ENCODE measurements at places on chromosomes 11 and 22.

DNA sequence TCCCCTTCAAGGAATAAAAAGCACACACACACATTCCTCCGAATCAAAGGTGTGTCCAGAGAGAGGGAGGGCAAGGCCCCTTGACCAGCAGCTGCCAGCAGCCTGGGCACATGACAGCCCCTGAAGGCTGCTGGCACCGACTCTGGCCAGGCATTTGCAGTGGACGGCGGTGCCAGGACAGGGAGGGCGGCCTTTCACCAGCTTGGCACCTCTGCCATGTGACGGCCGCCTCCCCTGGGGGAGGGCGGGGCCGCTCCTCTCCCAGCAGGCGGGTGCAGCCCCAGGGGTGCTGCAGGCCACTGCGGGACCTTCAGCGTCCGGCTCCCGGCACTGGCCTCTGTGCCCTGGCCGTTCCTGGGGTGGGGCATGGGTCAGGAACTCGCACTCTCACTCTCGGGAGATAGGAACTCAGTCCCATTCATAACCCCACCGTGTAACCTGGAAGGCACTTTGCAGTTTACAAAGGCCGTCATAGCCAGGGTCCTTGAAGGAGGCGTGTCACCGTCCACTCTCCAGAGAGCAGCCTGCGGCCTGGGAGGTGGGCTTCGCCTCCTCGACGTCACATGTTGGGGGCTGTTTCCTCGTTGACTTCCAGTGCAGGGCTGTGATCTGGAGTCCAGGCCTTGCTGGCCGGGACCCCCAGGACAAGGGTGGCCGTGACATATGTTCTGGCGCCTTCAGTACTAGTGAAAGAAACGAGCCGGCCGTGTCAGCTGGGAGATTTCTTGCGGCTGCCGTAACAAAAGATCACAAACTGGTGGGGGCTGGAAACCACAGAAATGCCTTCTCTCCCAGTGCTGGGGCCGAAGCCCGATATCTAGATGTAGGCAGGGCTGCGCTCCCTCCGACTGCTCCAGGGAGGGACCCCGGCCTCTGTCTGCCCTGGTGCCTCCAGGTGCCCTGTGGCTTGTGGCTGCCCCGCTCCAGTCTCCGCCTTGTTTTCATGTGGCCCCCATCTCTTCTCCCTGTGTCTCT is 39.9 kb upstream of the SMIM38 start:
- DNase-seq: no peak

DNA sequence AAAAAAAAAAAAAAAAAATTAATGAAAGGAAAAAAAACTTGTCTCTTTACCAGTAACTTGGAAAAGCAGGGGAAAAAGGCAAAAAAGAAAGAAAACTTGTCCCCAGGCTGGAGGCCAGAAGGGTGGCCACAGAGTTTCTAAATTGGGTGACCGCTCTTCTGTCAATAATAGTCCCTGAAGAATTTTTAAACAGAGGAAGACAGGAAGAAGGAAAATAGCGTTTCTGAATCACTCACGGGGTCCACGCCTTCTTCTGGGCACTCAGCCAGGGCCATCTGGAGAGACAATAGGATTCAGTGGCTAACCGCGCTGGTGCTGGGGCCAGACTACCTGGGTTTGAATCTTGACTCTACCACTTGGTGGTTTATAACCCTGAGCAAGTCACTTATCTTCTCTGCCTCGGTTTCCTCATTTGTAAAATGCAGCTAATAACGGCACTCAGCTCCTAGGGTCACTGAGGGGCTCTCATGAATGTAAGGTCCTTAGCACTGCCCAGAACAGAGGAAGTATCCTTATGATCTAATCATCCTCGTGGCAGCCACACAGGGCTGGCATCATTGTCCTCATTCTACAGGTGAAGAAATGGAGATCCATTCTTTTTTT is 7.0 kb downstream of the C11orf86 start:
- DNase-seq: peak; percentile 93

DNA sequence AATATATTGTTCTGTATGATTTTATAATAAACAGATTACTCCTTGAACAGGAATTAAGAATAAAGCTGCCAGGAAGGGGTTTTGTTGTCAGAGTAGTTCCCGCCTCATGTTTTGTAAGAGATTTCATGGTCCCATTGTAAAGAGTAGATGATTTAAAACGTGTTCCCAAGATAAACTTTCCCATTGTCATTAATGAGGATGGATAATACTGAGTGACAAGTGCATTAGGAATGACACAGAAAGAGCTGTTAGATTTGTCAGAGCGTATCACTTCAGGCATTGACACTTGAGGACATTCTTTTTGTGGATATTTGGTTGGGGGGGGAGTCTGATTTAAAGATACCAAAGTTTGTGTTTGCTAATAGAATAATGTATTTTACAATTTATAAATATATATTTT is 147.0 kb downstream of the PAX6 start:
- no peak for DNase-seq

DNA sequence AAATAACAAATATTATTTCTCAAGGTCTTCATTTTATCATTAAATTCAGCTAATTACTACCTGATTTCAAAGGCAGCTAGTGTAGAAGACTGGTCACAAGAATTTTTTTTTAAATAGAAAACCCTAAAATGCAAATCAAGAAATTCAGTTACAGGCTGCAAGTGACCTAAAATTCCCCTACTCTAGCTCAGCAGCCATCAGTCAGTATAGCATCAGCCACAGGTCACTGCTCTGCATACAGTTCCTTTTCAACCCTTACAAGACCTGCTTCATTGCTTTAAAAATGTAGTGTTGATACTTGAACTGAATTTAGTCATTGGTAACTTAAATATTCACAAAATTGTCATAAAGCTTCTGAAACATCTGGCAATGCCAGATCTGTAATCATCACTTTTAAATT is 9.5 kb upstream of the B3GNT6 start:
- no peak for DNase-seq

DNA sequence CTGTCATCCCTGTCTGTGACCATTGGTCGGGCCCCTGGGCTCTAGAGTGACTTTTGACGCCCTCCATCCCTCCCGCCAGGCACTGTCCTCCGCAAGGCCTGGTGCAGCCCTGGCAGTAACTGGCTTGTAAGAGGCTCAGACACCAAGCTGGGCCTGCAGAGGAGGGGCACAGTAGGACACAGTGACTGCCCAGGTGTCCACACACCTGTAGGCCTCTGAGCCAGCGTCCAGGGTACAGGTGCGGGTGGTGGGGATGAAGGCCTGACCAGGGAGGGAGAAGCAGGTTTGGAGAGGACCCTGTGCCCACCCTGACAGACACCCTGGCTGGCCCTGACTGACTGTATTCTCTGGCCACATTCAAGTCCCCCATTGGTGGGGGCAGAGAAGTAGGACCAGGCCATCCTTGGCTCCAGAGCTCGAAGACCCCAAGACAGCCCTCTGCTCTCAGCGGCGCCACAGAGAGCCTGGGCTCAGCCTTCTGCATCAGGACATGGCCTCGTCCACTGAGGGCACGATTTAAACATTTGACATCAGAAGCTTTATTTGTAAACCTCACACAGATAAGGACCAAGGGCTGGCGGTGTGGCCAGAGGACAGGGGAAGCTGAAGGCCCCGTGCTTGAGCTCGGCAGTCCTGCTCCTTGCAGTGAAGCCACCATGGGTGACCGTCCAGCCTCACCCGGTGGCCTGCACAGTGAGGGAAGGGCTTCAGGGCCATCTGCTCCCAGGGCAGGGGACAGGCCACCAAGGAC is 31.4 kb downstream of the PPIL2 start:
- DNase-seq: no peak

- DNase-seq: no peak
Observed at GRCh38 chr22:44760476-44760875, 8.1 kb downstream of the ARHGAP8 start.

DNA sequence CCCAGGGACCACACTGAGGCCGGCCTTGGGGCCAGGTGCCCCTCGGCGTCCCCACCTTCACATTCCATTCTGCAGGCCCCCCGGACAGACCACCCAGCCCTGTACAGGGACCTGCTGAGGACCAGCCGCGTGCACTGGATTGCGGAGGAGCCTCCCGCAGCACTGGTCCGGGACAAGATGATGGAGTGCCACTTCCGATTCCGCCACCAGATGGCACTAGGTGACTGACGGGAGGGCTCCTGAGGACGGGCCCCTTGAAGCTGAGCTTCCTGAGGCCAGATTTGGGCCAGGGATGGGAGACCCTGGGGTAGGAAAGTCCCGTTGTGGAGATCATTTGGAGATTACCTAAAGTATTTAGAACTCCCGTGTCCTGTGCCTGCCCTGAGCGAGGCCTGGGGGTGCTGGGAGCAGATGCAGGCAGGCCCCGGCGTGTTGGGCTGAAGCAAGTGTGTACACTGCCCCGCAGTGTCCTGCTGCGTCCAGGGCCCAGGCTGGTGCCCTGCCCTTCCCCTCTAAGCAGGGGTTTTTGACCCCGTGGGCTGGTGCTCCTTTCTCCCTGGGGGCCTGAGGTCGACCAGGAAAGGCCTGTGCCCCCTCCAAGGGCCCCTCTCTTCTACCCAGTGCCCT is 20.0 kb downstream of the TRMU start:
- peak; percentile 49 for DNase-seq

GRCh38 chr22:35306350-35306967 is 6.8 kb downstream of the TOM1 start:
- DNase-seq: no peak

DNA sequence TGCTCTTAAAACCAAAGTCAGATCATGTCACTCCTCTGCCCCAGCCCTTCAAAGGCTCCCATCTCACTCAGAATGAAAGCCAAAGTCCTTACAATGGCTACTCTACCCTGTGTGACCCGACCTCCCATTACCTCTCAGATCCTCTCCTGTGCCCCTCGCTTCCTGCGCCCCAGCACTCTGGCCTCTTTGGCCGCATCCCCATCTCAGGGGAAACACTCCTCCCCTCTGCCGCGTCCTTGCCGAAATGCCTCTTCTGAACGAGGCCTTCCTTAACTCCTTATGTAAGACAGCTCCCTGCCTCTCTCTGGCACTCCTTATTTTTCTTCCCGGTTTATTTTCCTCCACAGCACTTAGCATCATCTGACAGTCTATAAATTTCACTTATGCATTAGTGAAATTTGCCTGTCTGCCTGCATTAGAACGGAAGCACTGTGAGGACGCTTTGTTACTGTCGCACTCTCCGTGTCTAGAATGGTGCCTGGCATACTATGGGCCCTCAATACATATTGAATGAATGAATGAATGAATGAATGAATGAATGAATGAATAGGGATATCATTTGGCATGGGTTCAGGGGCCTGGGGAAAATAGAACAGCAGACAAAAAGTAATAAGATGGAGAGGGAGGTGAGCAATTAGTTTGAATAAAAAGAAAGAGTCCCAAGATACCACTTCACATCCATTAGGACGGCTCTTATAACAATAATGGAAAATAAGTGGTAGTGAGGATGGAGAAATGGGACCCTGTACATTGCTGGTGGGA is 137.8 kb downstream of the CEP164 start:
- DNase-seq: no peak

DNA sequence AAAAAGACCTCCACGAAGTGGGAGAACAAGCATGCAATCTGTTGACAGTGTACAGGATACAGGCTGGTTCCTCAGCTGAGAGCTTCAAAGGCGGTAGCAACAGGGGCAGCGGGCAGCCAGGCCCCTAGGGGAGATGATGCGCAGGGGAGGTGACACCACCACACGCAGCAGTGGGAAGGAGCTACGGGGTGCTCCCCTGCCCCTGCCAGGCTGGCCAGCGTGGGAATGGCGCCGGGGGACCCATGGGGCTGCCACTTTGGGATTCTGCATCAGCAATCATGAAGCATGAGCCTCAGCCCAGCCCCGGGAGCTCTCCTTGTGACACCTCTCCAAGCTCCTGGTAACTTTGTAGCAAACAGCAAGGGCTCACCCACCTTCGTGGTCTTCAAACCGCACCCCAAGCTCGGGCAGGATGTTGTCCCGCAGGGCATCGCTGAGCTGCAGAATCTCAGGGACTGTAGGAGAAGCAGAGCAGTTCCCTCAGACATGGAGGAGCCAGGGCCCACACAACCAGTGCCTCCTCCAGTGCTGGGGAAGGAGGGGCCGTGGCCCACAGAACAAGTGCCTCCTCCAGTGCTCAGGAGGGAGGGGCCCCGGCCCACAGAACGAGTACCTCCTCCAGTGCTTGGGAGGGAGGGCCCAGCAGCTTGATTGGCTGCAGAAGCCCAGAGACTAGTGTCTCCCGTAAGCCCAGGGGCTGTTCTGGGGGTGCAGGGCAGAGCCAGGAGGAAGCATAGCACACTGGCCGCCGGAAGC is 14.6 kb upstream of the NAP1L4 start:
- no peak for DNase-seq

DNA sequence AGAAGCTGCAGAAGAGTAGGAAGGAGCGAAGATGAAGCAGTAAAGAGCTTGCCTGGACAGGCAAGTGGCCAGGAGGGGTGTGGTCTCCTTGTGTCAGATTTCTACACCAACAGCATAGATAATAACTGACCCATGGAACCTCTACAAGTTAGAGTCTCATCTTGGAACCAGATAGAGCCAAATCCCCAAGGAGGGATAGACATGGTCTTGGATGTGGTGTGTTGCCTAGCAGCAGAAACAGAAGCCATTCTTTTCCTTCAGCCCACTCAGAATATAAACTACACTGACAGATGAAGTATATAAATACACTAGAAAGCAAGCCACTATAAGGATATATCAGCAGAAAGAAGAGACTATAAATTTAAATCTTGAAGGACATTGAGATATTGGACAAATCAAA is 4.3 kb upstream of the CARD16 start:
- no peak for DNase-seq

GRCh38 chr22:27299181-27300085 is 502.1 kb downstream of the MN1 start:
- peak; percentile 78 for DNase-seq

GRCh38 chr22:46103664-46104063 is 46.7 kb upstream of the PPARA start:
- DNase-seq: no peak

- no peak for DNase-seq
Observed at GRCh38 chr11:61707574-61707973, 27.4 kb downstream of the DAGLA start.

DNA sequence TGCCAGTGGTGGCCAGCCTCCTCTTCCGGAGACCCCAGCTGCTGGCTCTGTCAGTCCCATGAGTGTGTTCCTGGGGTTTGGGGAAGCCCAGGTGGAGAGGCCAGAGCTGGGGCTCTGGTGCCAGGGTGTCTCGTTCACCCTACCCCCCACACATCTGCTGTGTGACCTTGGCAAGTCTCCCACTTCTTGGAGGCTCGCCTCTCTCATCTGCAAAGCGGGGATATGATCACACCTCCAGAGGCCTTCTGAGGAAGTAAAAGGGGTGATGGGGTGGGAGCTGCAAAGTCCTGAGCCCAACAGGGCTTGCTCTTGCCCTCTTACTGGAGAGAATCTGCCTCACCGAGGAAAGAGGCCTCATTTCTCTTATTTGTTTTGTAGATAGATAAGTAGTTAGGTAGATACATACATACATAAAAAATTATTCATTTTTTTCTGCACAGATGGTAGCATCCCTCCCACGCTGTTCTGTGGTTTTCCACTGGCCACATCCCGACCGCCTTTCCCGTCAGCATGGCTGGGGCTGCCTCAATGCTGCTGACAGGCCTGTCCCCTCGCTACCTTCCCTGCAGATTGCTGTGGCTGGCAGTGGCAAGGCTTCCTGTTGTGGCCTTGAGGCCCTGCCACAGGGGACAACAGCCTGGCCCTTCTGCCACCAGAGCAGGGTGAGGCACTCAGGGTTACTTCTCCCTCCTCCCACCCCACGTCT is 23.9 kb downstream of the MYO7A start:
- peak; percentile 27 for DNase-seq

GRCh38 chr11:65906602-65907001 is 6.4 kb upstream of the FOSL1 start:
- no peak for DNase-seq

GRCh38 chr11:91872243-91872642 is 352.4 kb upstream of the FAT3 start:
- DNase-seq: peak; percentile 64

GRCh38 chr11:62896049-62896448 is 15.4 kb downstream of the SLC3A2 start:
- no peak for DNase-seq

All from fibroblast of skin of abdomen (primary cell).